Cortex of kidney (tissue), 1 donor: ENCODE measurements at places on chromosomes 1 and 21.

DNA sequence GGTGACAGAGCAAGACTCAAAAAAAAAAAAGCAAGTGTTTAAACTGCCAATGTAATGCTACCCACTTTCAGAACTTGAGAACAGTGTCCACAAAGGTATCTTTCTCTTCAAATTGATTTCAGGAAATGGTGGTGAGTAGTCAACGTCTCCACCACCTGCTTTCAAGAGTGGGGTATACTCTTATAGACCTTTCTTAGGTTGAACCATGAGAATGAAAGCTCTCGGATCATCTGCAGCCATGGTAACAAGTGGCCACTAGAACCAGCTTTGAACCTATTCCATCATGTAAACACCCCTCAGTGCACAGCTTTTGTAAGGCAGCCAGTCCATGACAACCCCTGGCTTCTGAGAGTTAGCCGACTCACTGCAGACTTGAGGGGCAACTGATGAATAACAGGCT, 107.4 kb downstream of the NTPCR start:
- no peak for DNase-seq

- DNase-seq = no peak
Measured at GRCh38 chr1:163766257-163766918, 444.6 kb downstream of the NUF2 start.

DNA sequence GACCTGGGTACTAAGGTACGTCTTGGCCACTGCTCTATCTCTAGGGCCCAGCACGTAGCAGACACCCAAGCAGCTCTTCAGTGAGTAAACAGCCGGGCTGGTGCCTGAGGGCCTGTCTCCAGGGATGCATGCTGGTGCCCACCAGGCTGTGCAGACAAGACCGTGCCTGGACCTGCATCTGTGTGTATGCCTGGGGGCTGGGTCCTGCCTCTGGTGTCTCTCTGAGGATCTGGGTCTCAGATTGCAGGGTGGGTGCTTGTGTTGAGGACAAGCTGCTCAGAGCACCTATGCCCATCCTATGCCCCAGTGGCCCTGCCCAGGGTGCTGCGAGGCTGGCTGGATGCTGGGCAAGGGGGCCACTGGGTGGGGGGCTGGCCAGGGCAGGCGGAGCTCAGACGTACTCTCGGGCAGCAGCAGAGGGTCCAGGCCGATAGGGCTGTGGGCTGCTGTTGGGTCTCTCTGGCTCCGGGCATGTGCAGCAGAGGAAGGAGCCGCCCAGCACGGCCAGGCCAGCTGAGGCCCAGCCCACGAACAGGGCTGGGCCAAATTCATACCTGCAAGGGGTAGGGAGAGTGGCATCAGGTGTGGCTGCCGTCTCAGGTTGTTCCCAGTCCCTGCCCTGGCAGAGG, 4.4 kb downstream of the CLDN19 start:
- DNase-seq = no peak

DNA sequence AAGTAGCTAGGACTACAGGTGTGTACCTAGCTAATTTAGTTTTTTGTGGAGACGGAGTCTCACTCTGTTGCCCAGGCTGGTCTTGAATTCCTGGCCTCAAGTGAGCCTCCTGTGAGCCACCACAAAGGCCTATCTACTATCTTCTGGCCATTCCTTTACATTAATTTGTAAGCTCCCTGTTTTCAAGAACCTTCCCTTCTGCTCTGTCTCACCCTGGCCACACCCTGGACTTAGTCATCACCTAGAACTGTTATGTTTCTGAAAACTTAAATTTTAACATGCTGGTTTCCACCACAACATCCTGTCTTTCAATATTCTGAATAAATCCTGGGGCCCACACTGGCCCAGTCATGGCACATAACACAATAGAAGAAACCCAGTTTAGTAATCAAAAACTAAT, 4.9 kb upstream of the B4GALT3 start:
- no peak for DNase-seq

DNA sequence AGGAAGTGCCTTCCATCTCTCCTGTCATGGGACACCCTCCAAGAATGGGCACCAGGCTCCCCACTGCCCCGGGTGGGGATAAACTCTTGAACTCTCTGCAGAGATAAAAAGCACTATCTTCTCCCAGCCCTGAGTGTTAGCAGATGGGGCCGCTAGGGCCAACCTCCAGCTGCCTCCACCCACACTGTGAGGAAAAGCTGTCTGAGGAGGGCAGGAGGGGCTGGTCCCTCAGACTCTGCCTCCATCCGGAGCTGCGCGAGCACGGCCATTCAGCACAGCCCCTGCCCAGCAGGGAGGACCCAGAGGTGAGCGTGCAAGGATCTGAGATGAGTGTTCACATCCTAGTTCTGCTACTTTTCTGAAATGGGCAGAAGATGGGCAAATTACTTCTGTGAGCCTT, 51.8 kb upstream of the TRABD2B start:
- DNase-seq = no peak

- no peak for DNase-seq
Measured at GRCh38 chr1:234608025-234608910, 1.7 kb downstream of the IRF2BP2 start.

GRCh38 chr1:51570063-51570710, 46.7 kb upstream of the OSBPL9 start:
- no peak for DNase-seq

DNA sequence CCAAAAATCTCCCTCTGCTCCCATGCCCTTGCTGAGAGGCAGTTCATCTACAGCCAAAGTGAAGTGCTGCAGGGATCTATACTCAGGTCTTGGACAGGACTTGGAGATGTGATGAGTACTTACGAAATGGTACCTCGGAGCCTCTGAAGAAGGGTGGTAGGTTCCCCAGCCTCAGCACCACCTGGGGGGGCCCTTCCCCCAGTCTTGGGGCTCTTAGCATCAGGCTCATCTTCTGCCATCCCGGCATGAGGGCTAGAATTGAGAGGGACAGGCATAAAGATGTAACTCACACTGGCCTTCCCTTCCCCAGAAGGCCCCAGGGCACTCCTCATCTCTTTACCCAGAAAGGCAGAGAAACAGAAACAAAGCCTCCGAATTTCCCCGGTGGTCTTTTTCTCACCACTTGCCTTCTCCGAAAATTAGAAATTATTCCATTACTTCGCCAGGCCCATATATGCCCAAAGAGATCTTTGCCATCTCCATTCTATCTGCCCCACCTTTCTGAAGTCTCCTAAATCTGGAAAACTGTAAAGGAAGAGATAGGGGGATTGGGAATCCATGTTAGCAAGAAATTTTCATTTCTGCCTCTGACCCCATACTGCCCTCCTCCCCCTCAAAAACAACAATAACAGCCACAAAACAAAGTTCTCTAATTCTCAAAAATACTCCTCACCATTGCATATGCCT, 827 bp downstream of the RFX5 start:
- DNase-seq = no peak

GRCh38 chr1:83857103-83857502, 141.8 kb downstream of the TTLL7 start:
- no peak for DNase-seq

DNA sequence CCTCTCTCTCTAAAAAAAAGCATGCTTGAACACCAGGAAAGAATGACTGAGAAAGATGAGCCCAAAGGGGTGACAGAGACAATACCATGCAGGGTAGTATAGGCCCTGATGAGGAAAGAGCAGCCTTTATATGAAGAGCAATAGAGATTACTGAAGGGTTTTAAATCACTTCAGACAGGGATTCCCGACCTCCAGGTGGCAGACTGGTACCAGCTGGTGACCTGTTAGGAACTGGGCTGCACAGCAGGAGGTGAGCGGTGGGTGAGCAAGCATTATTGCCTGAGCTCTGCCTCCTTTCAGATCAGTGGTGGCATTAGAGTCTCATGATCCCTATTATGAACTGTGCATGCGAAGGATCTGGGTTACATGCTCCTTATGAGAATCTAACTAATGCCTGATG, 30.8 kb upstream of the GTF2B start:
- no peak for DNase-seq

- DNase-seq = no peak
Measured at GRCh38 chr1:19504796-19505692, 19.7 kb upstream of the CAPZB start.

GRCh38 chr1:83883979-83884378, 115.0 kb downstream of the TTLL7 start:
- DNase-seq = no peak

DNA sequence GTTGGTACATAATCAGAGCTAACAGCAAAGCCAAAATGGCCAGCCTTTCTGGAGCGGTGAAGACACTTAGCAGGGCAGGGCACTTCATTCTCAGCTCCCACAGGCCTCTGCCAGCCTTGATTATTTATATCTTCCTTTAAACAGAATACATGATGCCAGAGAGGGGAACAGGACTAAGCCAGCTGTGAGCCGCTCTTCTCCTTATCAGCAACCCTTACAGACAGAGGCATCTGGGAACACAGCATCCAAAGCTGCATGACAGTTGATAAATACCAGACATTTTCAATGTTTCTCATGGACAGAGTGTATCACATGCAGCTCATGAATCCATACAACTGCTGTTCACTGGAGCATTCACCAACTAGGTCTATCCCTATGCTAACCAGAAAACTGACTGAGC, 29.1 kb downstream of the DNAJC11 start:
- no peak for DNase-seq

DNA sequence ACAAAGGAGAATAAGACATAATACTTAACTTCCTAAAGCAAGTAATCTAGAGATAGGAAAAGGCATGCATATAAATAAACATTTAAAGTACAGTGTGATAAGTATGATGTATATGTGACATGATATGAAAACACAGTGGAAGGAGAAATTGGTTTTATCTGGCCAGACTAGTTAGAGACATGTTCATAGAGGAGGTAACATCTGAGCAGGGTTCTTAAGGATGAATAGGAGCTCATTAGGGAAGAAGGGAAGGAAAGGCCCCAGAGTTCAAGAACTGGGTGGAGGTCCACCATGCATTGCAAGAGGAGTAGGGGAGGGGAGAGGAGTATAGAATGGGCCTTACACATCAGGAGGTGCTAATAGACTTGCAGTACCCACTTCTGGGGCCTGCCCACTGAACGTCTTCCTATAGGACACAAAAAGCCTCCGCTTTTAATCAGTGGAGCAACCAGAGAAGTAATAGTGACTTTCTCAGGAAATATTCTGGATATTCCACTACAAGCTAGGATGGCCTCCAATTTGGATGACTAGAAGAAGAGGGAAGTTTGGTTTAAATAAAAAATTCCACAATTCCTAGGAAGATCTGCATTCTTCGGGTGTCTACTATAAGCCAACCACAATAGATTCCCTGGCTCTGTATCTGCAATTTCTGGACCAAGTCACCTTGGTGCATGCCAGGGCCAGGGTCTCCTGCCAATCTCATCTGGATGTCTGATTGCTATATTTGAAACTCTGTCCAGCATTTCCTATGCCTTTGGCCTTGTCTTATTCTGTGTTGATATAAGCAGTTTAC, 41.9 kb downstream of the NGF start:
- DNase-seq = no peak

- DNase-seq = no peak
Measured at GRCh38 chr21:36245115-36245514, 74.9 kb upstream of the MORC3 start.
